ENCODE measurements at places on chromosomes 2 and 18. TPM values are rescaled to one million over a fixed set of nuclear protein-coding genes. Genes with fewer than 3 reads are reported as not detected.

- no peak for DNase-seq
These were observed 15.7 kb downstream of the ZNF407 start for GRCh38 chr18:74613381-74613780.

CREG2 gene
- not detected for total RNA-seq

DNA sequence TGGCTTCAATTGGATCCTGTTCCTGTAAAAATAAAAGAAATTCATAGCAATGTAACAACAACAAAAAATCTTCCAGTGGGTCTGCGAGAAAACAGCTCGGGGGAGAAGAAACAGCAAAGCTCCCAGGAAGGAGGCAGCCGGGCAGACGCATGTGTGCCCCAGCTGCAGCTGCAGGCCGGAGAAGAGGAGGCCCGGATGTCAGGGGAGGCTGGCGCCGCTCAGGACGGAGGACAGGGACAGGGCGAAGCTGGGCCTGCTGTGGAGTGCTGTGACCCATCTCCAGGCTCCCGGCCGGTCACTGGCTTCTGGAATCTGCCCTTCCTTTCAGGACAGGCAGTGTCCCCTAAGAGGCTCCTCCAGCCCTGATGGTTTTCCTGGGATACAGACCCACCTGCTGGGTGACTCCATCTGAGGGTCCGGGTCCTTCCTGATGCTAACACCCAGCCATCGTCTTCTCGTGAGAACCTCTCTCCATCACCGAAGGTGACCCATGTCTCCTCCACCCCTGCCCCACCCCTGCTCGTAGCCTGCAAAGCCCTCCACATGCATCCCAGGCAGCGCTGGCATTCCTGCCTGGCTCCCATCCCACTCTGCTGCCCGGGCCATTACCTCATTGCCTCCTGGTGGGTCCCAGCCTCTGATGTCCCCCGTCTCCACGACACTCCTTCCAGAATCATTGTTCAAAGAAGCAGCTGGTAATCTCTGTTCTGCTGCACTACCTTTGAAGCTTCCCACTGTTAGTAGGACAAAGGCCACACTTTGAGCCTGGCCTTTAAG is 145.4 kb upstream of the TWIST2 start:
- no peak for DNase-seq

CDH2 gene
- not detected for total RNA-seq

GRCh38 chr2:166337932-166338331 is 37.8 kb downstream of the SCN9A start:
- no peak for DNase-seq

TUBA3E gene
- total RNA-seq: not detected

GRCh38 chr2:216388046-216388884 is 16.0 kb upstream of the MARCHF4 start:
- no peak for DNase-seq

Measured in OCI-LY7 (cell line).